ENCODE measurements at places on chromosomes 1 and 21. TPM values are rescaled to one million over a fixed set of nuclear protein-coding genes. Genes with fewer than 3 reads are reported as not detected.

Gene TLCD4
- total RNA-seq: 1.5 TPM

Gene PRR9
- total RNA-seq: 2.0 TPM

Gene TMEM51
- total RNA-seq: 19.9 TPM

Gene IQGAP3
- 41.8 TPM for total RNA-seq

Gene NFASC
- total RNA-seq: 7.3 TPM

Gene OR2G2
- not detected for total RNA-seq

Gene PAQR6
- 0.40 TPM for total RNA-seq

Gene CD53
- not detected for total RNA-seq

Gene KIF14
- total RNA-seq: 17.3 TPM

Data from HT1080 (cell line).